ENCODE measurements at places on chromosomes 3 and 15.

GRCh38 chr15:79160211-79160610, 69.6 kb upstream of the RASGRF1 start:
- DNase-seq, result peak; percentile 66

- DNase-seq, result peak; percentile 61
Measured at GRCh38 chr3:82038556-82038955, 277.1 kb upstream of the GBE1 start.

DNA sequence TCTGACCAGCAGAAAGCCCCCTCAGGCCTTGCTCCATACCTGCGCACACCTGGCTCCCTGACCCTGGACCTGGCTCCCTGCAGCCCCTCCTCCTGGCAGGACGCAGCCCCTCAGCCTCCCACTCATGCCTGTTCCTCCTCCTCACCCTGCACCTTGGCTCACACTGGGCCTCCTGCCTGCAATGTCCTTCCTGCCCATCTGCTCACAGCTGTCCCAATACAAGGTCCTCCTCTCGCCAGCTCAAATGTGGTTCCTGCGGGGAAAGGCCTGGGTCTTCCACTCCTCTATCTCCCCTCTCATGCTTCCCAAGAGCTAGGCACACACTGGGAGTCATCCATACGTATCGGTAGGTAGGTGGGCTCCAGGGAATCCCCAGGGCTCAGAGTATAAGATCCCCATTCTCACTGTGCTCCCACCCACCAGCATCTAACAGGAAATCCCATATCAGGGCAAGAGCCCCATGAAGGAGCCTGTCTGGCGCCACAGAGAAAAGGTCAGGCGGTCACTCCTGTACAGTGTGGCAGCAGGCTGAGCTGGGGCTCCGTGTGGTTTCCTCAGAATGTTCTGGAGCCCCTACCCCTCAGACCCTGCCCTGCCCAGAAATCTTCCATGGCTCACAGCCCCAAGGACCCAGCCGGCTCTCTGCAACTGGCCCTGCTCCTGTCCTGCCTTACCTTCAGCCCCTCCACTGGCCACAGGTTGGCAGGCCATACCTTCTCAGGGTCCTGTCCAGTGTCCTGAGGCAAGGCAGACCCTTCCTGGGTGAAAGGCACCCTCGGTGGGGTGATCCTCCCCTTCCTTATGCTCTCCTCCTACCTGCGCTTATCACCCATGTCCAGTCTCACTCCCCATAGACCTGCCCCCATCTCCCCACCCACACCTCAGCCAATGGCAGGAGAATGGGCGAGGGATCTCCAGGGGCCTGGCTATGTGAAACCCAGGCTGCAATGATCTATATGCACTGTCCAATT, 10.9 kb downstream of the PLCD1 start:
- no peak for DNase-seq

DNA sequence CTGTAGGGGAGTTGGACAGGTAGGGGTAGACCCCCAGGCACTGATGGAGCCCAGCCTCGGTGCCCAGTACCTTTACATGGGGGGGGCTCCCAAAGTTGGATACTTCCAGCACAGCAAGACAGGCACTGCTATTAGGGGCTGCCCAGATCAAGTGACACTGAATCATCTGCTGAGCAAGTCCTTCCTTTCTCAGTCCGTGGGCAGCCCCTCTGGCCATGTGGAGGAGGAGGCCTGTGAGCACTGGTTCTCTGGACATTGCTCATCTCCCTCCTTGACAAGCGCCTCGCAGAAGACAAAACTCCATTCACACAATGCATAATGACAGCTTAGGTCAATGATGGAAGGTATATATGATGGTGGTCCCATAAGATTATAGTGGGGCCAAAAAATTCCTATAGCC, 35.7 kb downstream of the EEFSEC start:
- DNase-seq, result no peak

- DNase-seq, result no peak
Measured at GRCh38 chr3:53579636-53580035, 85.2 kb downstream of the CACNA1D start.

DNA sequence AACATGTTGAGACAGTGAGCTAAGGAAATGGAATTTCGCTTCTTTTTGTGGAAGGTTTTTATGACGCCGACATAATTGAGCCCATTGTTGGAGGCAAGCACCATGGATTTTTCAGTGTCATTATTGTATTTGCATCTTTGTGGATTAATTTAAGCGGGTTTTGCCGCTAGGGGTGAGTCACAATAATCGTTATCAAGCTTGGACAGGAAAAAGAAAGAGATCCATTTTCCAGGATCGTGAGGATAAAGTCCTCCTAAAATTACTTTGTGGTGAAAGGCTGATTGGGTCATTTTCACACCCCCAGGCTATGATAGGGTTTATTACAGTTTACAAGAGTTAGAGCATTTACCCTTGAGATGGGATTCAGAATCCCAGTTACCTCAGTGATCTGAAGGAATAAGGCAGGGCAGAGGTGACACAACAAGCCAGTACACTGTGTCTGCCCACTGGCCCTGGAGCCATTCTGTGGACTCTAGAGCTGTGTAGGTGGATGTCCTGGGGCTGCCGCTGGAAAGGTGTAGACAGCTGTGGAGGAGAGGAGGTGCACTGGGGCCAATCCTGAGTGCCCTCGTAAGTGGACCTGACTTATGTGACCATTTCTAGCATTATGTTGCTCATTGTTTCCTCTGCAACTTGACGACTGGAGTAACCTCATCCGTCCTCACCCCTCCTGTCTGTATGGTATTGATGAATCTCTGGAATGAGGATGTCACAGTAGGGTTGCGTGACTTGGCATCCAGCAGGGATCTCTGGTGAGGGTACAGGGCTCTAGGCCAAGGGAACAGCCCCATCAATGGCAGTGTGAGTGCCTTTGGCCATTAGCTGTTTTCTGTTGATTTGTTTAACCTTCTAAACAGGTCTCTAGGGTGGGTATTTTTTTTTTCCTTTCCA, 370.1 kb downstream of the LRTM1 start:
- no peak for DNase-seq

Data from fibroblast of skin of right biceps (primary cell).